Occipital lobe (tissue), 3 donors: ENCODE measurements at places on chromosomes 6 and 20. TPM values are rescaled to one million over a fixed set of nuclear protein-coding genes. Genes with fewer than 3 reads are reported as not detected.
A peak's percentile ranks its signal among the peaks of the same experiment; 100 is the strongest.

DNA sequence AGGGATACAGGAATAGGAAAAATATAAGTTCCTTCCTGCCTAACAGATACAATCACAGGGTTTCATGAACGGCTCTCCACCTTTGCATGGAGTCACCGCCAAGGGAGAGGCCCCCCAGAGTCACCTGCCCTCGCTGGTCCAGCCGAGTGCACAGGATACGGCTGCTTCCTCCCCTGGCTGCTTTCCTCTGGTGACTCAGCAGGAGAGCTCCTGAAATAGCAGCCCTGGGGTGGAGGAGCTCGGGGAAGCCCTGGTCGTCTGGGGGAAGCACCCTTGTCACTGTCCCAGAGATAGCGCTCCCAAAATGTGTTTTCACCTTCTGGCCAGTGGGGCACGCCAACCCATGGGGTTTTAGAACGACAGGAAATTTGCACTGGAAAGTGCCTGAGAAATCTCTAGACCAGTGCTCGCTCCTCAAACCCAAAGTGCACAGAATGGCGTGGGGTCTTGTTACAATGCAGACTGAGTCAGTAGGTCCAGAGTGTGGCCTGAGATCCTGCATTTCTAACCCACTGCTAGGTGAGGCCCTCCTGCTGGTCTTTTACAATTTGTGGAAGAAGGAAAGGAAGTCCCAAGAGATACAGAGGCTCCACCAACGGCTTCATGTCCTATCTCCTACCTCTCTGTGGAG is 35.9 kb upstream of the FAM50B start:
- DNase-seq = no peak

- no peak for DNase-seq
Observed at GRCh38 chr6:113960795-113961194, 10.2 kb downstream of the HDAC2 start.

DNA sequence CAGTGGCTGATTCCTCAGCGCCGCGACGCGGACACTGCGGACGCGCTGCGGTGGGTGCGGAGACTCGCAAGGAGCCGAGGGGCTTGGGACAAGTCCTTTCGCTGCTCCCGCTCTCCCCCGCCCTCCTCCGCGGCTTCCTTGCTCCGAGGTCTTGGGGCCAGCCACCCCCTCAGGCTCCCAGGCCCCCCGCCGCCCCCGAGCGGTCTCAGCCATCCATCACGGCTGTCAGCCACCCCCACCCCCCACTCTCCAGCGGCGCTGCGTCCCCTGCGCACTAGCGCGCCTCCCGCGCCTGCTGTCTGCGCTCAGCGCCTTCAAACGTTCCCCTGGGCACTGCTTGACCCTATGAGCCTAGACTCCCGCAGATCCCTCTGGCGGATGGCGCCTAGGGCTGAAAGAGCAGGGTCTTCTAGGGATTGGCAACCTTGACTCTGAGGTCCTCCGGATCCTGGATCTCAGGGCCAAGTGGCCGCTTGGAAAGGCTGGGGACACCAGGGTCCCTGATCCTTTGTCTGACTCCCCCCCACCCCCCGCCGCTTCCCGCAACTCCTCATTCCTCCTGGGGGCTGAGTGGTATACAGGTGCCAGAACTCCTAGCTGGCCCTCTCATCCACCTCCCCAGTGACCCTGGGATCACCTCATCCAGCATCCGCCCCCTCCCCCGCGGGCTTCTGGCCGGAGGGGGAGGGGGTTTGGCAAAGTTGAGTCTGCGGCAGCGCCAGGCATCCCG is 1.4 kb downstream of the SLC12A5 start:
- no peak for DNase-seq

DNA sequence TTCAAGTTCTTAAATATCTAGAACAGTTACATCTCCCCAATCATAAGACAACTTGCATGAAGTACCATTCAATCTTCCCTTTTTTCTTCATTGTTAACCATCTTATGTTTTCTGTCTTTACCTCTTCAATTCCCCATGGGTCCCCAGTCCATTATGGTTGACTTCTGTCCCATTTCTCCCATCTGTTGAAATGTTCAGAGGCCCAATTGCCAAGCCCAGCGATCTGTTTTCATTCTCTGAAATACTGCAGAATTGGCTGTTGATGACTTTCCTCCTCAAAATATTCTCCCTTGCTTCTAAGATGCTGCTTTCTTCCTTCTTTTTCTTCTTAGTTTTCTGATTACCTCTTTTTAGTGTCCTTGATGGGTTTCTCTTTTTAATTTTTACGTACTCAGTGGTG is 26.0 kb downstream of the DSTN start:
- no peak for DNase-seq

SCAND1 gene
- total RNA-seq = 27.0 TPM

DNA sequence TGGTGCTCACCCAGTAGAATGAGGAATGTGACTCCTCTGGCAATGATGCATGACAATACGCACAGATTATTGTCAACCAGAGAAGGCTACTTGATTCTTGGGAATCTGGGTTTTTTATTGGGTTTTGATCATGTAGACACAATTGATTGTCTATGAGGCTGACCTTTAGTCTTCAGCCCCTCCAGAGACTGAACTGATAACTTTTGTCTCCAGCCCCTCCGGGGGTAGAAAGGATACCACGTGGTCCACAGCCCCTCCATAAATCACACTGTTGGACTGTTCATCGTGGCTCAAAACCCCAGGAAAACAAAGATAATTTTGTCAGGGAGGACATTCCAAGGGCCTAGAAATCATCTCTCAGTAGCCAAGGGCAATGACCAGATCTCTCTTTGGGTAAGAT is 57.5 kb upstream of the ADGRF5 start:
- DNase-seq = no peak

- no peak for DNase-seq
Observed at GRCh38 chr20:31710423-31711108, 12.1 kb downstream of the BCL2L1 start.

DNA sequence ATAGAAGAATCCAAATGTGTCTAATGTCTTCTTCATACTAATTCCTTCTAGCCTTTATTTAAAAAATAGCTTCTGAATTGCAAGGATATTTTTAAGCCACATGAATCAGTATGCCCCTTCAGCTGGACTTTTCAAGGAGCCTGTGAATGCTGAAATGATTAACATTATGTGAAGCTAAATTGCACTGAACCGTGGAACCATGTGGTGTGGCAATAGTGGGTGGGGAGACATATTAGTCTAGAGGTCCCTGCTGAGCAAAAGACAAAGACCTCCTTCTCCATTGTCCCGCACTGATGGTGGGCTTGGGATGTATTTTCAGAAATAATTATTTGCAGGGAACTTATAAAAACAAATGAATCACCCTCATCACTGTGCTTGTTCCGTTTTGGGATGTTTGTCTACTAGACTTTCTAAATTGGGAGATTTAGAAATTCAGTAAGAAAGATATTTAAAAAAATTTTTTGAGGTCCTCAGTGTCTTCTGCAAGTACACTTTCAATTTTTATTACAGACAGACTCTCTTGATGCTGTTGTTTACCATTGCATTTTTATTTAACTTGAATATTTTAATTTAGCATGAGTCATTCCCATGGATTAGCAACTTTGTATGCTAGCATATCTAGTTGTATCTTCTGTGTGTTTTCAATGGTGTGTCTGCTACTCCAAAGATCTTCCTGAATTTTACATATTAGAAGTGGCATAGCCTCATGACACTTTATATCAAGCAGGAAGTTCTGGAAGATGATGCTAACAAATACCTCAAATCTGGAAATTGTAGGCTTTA is 238.1 kb downstream of the LAMA2 start:
- no peak for DNase-seq

DNA sequence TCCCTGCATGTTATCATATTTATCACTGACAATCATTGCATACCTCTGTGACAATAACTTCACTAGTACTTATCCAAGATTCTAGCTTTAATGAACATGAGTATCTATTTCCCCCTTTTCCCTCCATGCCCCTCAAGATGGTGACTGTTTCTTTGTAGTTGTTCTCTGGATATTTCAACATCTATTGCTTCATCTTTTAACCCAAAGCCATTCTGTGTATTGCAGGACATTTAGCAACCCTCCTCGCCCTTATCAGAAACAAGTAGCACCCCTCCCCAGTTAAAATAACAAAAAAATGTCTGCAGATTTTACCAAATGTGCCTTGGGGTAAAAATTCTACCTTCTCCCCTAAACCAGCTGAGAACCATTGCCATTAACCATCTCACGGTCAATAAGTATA is 979.8 kb upstream of the MANEA start:
- no peak for DNase-seq

HELZ2 gene
- total RNA-seq = 7.2 TPM

- DNase-seq = peak; percentile 40
Observed at GRCh38 chr20:2279253-2279779, 16.5 kb upstream of the TGM3 start.

DNA sequence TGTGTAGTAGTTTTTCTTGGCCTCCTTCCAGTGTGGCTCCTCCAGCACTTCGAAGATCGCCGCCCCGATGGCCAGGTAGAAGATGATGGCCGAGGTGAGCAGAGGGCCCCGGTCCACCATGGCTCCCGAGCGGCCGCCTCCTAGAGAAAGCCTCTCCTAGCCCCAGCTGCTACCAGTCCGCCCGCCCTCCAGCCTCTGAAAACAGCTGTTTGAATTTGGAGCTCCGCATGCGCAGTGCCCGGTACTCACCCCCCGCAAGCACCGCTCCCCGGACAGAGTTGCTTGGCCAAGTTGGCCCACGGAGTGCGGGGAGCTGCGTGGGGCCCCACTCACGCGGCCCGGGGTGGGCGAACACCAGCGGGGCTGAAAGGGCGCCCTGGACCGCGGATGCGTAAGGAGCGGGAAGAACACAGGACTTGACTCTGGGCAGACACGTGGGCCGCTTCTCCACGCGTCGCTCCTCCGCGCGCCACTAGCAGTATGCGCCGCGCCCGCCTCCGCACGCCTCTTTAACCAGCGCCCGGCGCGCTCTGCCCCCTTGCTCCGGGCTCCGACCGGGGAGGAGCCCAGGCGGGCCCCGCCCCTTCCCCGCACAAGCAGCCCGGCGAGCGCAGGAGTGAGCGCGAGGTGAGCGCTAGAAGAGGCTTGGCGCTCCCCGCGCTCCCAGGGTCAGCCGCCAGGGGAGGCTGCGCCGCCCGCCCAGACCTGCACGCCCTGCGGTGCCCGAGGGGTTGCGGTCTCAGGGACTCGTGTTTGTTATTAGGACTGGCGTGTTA is at the start of gene KCNK5:
TSS of gene KCNK5 (minus strand) at position 484 of the 776 bp plus-strand sequence. CDS start at position 120, 364 bp downstream.
- peak; percentile 64 for DNase-seq

DNA sequence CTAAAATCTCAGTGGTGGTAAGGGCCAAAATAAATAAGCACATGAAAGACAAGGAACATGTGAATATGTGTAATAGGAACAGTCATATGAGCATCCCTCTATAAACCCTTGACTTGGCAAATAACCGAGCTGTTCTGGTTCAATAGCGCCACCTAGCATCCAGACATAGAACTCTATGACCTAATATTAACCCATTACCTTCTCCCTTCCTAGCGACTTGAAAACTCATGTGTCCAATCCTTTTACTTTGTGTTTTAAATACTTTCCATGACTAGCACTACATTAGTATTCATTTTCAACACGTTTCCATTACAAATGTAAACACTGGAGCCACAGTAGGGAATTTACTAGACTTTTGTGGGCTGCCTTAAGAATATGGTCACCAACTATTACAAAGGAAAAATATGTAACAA is 279.7 kb downstream of the UST start:
- no peak for DNase-seq

DNA sequence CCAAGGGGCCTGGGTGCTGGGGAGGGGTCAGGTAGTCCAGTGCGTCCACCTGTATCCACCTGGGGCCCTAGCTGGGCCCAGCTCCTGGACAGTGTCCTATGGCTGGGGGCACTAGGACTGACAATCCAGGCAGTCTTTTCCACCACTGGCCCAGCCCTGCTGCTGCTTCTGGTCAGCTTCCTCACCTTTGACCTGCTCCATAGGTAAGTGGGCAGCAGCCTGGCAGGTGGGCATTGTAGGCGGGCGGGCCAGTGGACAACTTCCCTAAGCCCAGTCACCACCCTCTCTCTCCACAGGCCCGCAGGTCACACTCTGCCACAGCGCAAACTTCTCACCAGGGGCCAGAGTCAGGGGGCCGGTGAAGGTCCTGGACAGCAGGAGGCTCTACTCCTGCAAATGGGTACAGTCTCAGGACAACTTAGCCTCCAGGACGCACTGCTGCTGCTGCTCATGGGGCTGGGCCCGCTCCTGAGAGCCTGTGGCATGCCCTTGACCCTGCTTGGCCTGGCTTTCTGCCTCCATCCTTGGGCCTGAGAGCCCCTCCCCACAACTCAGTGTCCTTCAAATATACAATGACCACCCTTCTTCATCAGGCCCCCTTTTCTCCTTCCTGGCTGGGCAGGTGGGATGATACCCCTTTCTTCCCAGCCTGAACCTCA is 584 bp downstream of the C20orf141 start:
- no peak for DNase-seq

- DNase-seq = no peak
Observed at GRCh38 chr6:6494677-6495076, 93.8 kb upstream of the LY86 start.

DNA sequence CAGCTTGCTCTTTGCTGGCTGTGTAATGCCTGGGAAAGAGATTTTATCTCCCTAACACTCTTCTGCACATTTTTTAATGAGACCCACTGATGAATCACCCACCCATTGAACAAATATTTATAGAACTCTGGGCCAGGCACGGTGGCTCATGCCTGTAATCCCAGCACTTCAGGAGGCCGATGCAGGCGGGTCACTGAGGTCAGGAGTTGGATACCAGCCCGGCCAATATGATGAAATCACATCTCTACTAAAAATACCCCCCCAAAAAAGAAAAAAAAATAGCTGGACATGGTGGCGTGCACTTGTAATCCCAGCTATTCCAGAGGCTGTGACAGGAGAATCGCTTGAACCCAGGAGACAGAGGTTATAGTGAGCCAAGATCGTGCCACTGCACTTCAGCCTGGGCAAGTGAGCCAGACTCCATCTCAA is 82.1 kb upstream of the SIRPA start:
- no peak for DNase-seq

DNA sequence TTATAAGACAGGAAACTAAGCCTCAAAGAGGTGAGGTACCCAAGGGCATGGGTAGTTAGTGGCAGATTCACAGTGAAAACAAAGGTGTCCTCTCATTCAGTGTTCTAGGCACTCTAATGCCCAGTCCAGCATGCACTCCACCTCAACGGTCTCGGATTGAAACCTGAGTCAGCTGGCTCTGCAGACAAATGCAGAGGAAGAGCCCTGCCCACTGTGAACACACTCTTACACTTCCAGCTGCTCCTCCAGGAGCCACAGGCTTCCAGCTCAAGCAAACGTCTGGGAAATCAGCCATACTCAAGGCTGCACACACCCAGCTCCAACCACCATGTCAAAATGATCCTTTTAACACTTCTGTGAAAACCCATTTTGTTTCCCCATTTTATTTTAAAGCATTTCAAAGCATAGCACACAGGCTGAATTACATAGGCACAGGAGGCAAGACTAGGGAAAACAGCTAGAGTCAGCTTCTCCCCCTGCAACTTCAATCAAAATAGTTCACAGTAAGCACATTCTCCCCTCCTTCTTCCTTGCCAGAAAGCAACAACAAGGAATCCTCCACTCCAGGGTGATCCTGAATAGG is 3.0 kb upstream of the IL17A start:
- DNase-seq = no peak

DNA sequence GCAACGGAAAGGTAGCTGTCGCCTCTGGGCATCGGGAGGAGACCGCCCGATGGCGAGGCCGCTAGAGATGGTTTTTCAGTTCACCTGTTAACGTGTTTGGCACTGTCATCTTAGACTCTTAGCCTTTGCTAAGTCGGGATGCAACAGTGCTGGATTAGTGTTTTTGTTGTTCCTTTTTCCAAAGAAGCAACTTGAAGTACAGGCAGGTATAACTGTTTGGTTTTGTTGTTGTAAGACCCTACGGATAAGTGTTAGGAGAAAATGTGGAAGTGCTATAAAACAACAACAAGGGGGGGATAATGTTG is 723 bp downstream of the MANEA start:
- no peak for DNase-seq
